ENCODE measurements at places on chromosomes 7 and 10. TPM values are rescaled to one million over a fixed set of nuclear protein-coding genes. Genes with fewer than 3 reads are reported as not detected.

GRCh38 chr7:77537778-77538280 is 734 bp downstream of the PTPN12 start:
- DNase-seq, result no peak

GRCh38 chr7:90834771-90835170 is 238.7 kb downstream of the CDK14 start:
- no peak for DNase-seq

GRCh38 chr10:5094265-5095205 is at the start of gene AKR1C3:
Gene AKR1C3 (plus strand): TSS chr10:5094414. CDS start chr10:5094445, 31 bp downstream.
- DNase-seq, result peak; percentile 59

DNA sequence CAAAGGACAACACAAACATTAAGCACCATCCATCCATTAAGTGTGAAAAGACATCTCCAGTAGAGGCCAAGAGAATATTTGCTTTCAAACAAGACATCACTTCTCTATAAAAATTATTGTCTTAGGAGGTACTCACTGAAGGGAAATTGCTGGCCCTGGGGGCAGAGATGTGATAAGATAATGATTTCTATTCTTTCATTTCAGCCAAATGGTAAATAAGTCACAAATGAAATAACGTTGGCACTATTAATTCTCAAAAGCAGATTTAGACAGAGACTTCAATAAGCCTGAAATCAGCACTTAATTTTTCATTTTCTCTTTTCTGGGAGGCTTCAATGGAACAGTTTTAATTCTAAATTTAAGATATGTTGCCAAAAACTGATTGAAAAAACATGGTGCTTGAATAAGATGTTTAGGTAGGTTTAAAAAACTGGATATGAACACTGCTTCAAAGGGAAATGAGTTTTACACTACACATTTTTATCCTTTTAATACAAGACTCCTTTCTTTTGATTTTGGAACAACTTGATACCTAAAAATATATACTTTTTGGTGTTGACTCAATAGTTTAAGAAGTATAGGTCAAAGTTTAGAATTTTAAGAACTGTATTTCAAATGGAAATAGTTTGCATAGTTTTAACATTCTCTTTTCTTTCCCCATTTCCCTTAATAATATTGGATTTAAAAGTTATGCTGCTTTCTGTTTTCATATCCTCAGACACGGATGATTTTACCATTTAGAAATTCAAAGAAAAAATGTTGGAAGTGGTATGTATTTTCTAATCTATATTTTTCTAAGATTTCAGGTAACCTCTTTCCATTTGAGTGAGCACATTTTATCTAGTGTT is 204.0 kb downstream of the AHR start:
- DNase-seq, result no peak

DNA sequence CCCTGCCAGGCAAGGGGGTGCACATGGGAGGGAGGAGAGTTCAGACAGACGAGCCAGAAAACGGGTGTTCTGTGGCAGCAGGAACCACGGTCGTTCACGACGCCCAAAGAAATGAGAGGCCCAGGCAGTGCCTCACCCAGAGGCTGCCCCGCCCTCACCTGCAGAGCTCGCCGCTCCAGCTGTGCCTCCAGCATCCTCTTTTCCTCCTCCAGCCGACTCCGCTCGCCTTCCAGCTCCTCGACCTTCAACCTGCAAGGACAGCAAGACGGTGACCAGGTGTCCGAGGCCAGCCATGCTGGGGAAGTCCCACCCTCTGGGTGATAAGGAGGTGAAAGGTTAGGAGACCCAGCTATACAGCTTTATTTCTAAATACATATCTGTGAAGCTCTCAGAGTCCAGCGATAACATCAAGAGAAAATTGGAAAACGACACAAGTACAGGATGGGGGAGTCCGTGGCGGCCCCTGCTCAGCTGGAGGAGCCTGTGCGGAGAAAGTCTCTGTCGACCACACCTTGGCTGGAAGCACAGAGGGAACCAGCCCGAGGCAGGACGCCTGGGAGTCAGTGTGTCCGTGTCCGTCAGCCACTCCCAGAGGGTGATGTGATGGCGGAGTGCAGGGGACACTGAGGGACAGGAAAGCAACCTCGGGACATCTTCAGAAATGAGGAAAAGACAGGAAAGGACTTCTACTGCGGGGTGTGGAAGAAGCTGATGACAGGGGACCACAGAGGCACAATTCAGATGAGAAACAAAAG is 275.1 kb downstream of the MAD1L1 start:
- DNase-seq, result no peak

DNA sequence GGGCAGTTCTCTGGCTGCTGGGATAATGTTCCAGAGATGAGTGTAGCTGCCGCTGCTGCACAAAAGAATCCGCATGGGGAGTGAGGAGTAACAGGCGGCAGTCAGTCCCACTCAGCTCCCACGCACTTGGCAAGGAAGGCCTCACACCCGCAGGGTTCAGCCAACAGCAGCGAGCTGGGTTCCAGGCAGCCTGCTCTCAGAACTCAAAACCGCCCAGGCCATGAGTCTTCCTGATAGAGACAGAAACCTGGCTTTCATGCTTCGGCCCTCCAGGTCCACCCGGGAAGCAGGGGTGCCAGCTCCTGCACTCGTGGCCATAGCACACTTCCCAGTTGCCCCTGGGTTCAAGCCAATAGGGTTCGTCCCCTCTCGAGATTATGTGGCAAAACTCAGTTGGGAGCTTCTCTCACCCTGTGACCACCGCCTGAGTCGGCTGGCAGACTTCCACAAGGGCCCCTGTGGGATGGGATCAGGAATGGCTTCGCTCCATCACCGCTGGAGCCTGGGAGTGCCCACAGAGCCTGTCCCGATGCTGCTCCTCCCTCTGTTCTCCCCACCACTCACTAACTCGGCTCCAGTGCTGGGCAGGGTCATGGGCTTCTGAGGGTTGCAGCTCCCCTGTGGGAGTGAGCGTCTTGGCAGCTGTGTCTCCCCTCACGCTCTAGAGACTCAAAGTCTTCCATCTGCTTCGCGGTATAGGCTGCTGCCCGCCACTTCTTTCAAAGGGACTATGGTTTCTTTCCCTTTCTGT is 20.6 kb downstream of the CLRN3 start:
- no peak for DNase-seq

GRCh38 chr7:102287111-102287980 is 678 bp downstream of the SH2B2 start:
- DNase-seq, result peak; percentile 10

- no peak for DNase-seq
Measured at GRCh38 chr10:121500701-121501332, 97.4 kb downstream of the FGFR2 start.

- DNase-seq, result no peak
Measured at GRCh38 chr7:127322351-127322750, 69.6 kb upstream of the GRM8 start.

DNA sequence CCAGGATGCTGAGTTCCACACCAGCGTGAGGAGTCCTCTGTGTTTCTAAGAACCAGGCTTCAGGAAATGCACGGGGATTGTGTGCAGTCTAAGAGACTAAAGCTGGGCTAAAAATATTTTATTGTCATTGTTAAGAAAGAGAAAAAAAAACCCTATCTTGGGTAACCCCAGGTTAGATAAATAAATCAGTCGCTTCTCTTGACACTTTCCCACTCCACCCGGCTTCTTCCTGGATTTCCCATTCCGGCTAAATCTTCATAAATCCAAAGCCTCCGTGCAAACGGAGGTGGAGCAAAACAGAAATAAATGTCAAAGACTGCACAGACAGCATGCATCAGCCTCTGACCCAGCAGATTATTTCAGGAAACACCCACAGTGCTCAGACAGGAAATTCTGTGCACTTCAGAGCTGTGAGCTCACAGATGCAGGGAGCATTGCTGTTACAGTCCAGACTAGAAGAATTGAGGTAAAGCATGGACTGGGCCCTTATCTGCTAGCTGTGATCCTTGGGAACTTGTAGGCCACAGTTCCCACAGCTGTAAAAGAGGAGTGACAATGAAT is 44.8 kb upstream of the GRID1 start:
- peak; percentile 81 for DNase-seq

DNA sequence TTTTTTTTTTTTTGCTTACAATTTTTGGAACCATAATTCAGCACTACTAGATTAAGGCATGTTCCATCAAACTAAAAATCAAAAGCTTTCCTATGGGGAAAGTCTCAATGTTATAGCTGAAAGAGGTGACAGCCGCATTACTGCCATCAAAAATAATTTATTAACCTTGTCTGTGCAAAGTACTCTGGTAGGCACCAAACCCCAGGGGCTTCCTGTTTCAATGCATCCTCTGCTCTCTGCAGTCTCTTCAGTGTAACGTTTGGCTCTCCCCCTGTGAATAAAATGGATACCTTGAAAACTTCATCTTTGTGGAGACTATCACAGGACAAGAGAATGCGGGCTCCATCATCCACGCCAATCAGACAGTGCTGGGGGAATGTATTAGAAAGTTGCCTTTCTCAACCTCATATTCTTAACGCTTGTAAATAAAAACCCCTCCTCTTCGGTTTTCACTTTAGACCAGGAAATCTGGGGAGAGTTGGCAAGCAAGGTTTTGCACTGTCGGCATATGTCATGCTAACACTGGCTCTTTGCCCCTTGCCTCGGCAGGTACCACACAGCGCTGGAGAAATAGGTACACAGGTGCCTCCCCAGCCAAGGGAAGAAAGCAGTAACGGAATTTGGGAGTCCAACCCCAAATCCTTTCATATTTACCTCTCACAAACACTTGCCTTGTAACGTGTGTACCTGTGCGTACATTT is 1.6 kb upstream of the NRG3 start:
- no peak for DNase-seq

DNA sequence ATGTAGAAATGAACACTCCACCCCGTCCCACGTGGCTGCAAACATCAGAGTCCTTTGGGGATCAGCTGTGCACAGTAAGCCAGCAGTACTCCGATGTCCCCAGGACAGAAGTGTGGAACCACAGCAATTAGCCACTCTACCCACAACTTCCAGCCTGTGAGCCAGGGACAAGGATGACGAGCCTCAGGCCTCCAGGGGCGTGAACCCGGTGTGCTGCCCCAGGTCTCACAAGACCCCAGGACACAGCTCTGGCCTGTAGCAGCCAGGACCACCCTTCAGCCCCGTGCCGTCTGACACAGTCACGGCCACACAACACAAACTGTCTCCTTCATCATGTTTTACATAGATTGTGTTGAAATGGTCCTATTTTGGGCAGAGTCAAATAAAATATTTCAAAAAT is 113.0 kb upstream of the DIP2C start:
- DNase-seq, result no peak

- DNase-seq, result no peak
Measured at GRCh38 chr7:36638140-36638539, 86.2 kb downstream of the AOAH start.

DNA sequence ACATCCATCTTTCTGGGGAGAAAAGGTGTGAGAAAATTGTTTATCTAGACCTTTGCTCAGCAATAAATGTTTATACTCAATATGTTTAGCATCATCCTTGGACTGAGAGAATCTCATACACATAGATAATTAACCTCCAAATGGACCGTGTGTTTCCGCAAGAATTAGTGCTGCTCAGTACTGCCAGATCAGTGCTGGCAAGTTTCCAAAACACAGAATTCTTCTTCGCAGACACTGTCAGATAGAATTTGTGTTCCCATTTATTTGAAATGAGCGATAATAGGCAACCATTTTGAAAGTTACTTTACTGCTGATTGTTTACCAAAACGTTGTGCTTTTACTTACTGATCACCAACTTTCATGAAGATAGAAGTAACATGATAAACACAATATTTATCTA is 33.7 kb downstream of the STAMBPL1 start:
- no peak for DNase-seq

DNA sequence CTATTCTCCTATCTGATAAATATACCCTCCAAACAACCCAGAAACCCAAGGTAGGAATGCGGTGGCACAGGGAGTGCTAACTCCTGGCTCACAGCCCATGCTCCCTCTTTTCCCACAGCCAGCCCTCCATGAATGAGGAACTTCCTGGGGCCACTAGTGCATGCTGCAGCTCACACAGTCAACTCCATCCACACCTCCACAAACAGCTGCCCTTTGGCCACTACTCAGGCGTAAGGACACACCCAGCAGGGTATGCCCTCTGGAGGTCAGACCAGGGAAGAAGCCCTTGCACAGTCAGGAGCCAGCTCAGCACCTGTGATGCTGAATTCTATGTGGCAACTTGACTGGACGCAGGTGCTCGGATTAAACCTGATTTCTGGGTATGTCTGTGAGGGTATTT is 85.2 kb upstream of the PIK3CG start:
- DNase-seq, result no peak

DNA sequence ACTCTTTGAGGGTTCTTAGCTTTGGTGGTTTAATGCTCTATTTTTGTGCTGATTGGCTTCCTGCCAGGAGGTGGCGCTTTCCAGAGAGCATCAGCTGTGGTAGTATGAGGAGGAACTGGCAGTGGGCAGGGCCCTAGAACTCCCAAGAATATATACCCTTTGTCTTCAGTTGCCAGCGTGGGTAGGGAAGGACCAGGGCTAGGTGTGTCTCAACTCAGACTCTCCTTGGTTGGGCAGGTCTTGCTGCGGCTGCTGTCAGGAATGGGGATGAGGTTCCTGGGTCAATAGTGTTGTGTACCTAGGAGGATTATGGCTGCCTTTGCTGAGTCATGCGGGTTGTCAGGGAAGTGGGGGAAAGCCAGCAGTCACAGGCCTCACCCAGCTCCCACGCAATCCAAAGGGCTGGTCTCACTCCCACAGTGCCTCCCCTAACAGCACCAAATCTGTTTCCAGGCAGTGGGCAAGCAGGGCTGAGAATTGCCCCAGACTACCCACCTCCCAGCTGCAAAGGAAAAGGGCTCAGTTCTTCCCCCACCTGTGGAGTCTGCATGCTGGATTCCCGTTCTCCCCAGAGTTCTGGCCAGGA is 191.5 kb downstream of the PHTF2 start:
- no peak for DNase-seq

- no peak for DNase-seq
Measured at GRCh38 chr7:141431140-141431479, 120.1 kb upstream of the AGK start.

- DNase-seq, result no peak
Measured at GRCh38 chr10:106625751-106626150, 538.8 kb downstream of the SORCS1 start.

DNA sequence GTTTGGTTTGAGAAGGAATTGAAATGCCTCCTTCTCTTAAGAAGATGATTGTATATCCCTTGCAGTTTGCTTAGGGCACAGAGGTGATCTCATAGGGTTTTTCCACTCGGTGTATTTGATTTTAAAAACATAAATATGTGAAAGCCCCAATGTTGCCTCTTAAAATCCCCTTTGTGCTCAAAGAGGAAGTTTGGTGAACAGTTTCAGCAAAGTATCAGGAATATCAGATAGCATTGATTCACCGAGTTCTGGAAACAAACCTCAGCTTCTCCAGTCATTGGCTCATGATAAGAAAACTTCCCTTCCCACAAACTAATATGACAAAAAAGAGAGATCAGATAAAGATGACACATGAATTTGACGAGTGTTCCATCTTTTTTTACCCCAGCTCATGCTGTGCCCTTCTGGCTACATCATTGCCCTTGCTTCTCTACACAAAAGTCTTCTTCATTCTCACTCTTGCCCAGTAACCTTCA is 20.1 kb upstream of the SMNDC1 start:
- DNase-seq, result no peak

Gene SLC13A4
- 0.29 TPM for total RNA-seq

Gene CACNB2
- not detected for total RNA-seq

Gene PRRT4
- total RNA-seq, result not detected

Gene CNTNAP2
- not detected for total RNA-seq

Gene CH25H
- total RNA-seq, result 0.12 TPM

Gene TSPAN33
- 0.19 TPM for total RNA-seq

Gene ZNF467
- total RNA-seq, result 1.8 TPM

Gene ASB10
- not detected for total RNA-seq

Gene NUDT13
- total RNA-seq, result 1.3 TPM

Gene EN2
- total RNA-seq, result not detected
